ENCODE measurements at places on chromosomes 6 and 20.

- peak; percentile 29 for DNase-seq
These were observed 63.3 kb upstream of the ZNF133 start for GRCh38 chr20:18224968-18225568.

DNA sequence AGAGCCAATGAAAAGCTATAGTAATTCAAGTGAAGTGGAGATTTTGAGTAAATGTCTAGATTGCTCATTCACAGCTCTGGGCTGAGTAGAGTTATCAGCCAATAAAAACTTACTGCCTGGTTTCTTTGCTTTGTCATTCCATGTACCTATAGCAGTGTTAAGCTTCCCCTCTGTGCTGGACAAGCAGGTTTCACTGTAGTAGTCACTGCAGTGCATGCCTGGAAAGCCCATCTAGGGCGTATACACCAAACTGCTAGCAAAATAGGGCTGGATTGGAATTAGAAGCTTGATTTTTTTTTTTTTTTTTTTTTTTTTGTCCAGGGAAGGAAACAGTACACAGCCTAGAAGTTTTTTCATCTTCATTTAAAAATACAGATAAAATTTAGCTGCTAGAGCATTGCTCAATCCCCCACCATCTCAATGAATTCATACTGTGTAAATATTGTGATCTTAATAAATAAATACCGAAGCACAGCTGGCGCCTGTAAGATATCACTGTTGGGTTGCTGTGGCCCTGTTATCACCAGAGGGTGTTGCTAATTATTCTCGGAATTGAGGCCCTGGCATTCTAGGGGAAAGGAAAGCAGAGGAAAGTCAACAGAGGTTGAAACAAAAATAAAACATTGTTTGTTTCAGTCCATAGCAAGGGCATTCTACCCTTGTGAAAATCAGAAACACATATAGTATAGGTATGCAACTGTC lies 968.5 kb upstream of the GJE1 start:
- DNase-seq, result no peak

DNA sequence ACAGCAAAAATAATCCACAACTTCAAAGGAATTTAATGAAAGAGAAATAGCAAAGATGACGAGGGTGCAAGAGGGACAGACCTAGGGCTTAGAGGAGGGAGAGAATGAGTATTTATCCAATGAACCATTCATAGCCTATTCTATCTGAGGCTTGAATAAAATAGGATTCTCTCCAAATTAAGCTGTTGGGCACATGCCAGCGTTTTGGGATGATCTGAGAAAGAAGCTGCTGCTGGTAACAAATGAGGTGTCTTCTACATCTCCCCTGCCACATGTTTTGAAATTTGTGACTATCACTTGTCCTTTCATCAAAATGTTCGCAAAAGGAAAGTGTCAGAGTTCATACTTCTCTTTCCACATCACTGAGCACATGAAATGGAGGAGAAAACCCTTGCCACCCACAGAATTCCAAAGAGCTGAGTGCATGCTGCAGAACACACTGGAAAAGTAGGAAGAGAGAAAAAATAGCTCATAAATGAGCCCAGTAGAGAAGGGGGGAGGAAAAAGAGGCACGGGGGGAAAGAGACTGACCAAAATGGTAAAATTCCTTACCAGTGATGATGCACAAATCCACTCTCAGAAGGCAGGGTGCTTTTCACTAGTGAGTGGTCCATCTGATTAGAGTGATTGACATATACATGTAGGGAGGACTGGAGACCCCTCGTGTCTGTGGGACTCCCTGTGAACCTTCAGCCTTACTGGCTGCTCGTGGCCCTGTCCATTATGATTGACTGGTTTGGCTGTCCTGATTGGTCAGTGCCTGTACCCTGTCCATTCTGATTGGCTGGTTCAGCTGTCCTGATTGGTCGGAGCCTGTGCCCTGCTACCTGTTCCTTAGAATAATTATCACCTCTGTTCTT lies 180.5 kb downstream of the OGFRL1 start:
- peak; percentile 50 for DNase-seq

DNA sequence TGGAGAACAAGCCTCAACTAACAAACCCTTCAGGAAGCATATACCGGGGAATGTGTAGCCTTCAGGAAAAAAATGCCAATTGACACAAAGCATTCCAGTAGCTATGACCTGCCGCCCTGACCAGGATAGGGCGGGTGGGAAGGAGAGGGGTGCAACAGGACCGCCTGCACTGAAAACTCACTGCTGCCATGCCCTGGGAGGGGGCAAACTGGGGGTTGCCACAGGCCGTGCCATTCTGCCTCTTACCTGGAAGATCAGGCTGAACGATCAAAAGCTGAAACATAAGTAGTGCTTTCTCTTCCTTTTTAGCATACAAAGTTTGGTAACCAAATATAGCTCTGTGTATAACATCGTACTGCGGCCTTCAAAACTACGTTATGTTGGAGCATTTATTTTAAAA lies 21.7 kb downstream of the NR2E1 start:
- no peak for DNase-seq

All from HFF-Myc (cell line).